Activated CD4-positive, alpha-beta T cell treated with anti-CD3 and anti-CD28 coated beads for 4 hours (primary cell): ENCODE measurements at places on chromosomes 5 and 9.

DNA sequence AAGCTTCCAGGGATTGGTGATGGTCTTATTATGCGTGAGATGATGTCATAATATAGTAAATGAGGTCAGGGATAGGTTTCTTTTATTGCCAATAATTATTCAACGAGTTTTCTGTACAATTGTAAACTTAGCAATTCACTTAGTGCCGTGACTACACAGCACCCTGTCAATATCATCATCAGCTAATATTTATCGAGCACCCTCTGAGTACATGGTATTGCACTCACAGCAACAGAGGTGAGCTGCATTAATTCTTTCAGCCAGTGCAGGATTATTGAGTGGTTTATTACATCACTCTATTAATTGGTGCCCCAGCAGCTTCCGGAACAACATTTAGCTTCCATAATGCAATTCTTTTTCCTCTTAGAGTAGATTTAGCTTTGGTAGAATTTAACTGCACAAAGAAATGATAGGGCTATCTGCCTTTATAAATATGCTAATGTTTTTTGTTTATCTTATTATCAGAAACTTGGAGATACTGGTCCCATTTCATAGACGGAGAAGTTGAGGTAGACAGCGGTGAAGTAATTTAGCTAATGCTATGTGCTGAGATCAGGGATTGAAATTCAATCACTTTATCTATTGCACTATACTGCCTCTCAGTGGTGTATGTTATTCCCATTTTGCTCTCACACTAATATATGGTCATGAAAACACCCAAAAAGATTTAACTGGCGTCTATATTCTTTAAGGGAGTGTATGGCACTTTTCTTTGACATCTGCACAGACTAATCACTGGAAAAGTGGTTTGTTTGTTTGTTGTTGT lies 726.1 kb upstream of the WWC1 start:
- no peak for DNase-seq

- DNase-seq, result no peak
Observed at GRCh38 chr9:131198041-131198715, 72.8 kb downstream of the NUP214 start.

GRCh38 chr9:135618866-135619598 lies 20.3 kb downstream of the GLT6D1 start:
- DNase-seq, result no peak

DNA sequence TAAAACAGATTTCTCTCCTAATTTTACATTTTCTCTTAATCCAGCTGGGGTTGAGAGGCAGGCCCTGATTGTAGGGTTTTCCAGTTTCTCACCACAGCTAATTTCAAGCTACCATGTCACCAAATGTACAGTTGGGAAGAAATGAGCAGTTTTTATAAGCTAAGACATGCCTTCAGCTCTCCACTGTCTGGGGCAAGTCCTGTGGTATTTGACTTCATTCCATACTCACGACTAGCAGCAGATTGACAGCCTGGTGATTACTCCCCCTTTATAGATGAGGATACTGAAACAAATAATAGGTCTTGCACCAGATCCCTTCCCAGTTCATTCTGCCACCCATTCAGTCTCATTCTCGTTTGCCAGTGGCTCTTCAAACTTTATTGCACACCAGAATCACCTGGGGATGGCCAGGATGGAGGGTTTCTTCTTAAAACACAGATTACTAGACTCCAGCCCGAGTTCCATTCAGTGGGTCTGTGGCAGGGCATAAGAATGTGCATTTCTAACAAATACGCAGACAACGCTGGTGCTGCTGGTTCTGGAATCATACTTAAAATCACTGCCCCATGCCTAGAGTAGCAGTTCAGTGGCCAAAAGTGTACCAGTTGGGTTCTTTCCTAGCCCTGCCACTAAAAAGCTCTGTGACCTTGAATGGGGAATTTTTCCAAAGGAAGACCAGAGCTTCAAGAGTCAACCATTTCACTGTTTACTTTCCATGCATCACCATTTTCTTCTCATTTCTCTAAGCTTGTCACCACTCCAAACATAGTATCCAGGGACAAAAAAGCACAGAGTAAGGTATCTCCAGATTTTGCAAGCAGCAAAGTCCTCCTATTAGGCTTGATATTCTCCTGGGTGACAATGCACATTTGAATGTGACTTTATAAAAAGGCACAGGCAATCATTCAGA lies 64.3 kb downstream of the CSNK1A1 start:
- no peak for DNase-seq

DNA sequence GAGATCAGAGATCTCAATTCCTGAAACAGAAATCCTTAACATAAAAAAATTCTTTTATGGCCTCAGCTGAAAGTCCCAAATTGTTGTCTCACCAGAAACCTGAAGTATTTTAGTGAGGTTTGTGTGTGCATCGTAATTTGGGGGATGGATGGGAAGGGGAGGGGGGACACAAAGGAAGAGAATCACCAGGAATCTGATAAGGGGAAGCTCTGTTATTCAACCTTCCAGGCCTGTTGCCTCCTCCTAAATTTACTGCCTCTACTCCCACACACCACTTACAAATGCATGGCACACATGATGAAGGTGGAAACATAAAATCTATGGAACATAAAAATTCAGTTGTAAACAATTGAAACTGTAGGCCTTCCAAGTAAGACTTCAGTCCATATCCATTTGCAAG lies 97.7 kb downstream of the NPR3 start:
- DNase-seq, result no peak

DNA sequence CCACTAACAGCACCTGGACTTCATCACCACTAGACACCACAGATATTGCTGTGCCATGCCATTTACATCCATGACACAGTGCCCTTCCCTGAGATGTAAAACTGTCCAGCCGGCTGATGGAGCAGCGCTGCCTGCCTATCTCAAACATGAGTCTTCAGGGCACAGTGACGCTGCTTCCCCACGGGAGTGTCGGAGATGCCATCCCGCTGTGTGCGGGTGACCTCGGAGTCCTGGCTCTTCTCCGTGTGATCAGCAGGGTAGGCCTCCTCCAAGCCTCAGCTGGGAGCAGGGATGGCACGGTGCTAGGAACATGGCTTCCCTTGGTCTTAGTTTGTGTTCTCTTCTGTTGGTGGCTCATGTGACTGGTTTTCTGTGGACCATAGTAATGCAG lies 130.3 kb upstream of the FAM120A start:
- no peak for DNase-seq

DNA sequence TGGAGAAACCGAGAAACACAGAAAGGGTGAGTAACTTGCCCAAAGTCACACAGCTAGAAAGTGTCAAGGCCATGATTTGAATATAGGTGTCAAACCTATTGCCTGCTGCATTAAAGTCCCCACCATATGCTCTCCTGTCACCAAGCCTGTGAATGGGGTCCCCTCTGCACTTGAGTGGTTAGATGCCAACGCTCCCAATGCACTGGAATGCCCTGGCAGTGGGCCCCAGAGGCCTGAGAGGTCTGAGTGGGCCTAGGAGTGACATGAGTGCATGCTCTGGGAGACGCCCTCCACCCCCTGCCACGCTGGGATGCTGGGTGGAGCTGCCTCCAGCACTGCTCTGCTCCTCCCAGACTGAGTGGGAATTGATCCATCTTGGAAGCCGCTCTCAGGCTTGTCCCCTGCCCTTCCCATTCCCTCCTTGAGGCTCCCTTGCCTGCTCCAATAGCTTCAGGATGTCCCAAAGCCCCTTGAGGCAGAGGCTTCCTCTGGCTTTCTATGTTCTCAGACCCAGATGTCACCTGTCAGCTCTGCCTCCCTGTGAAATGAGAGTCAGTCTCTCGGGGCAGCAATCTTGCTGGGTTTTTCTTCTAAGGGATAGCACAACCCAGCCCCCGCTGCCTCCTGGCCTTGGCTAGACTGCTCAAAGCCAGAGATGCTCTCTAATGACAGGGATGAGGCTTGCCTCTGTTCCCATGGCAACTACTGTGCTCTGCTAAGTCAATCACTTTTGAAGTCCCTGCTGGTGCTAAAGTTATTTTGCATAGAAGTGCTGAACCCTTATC lies 6.6 kb upstream of the ARSI start:
- no peak for DNase-seq

- no peak for DNase-seq
Observed at GRCh38 chr5:57783693-57784092, 301.1 kb upstream of the ACTBL2 start.

GRCh38 chr5:32265902-32266301 lies 46.8 kb downstream of the MTMR12 start:
- no peak for DNase-seq

GRCh38 chr5:143987751-143988560 lies 176.0 kb downstream of the HMHB1 start:
- no peak for DNase-seq

- DNase-seq, result no peak
Observed at GRCh38 chr9:959914-960313, 16.5 kb upstream of the DMRT3 start.

DNA sequence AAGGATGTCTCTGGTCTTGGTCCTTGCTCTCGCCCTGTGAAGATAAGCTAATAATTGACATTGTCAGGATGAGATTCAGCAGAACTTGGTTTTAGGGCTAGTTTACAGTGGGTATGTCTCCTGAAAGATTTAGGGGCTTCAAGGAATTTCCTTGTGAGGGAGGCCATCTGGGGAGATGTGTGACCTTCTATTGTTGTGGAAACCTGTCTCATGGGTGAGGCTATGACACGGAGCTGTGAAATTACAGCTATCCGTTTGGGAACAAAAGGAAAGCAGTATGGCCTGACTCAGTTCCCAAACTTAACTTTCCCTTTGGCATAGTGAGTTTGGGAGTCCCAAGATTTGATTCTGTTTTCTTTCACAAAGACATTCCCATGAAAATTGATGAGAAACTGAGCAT lies 142.0 kb downstream of the PARP8 start:
- no peak for DNase-seq

DNA sequence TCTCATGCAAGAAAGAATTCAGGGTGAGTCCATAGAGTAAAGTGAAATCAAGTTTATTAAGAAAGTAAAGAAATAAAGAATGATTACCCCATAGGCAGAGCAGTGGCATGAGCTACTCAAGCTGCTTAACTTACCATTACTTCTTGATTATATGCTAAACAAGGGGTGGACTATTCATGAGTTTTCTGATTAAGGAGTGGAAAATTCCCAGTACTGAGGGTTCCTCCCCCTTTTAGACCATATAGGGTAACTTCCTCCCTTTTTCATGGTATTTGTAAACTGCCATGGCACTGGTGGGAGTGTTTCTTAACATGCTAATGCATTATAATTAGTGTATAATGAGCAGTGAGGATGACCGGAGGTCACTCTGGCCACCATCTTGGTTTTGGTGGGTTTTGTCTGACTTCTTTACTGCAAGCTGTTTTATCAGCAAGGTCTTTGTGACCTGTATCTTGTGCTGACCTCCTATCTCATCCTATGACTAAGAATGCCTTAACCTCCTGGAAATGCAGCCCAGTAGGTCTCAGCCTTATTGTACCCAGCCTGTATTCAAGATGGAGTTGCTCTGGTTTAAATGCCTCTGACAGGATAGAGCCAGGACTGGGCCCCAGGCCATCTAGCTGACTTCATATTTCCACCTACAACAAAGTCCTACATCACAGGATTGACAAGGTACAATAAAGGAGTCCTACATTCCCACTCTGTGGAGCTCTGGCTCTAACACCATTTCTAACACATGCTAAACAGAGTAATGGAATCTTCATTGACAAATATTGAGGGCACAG lies 186.7 kb downstream of the NXNL2 start:
- DNase-seq, result no peak

DNA sequence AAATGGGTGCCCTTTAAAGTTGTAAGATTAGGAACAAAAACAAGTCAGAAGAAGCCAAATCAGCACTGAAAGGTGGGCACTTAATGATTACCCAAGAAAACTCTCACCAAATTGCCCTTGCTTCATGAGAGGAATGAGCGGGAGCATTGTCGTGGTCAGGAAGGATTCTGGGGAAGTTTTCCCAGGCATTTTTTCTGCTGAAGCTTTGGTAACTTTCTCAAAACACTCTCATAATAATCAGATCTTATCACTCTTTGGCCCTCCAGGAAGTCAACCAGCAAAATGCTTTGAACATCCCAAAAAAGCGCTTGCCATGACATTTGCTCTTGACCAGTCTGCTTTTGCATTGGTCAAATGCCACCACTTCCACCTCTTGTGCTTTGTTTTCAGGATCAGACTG lies 10.4 kb upstream of the PCDHGC3 start:
- no peak for DNase-seq
